ENCODE measurements at places on chromosomes 16 and 17.

- DNase-seq: peak; percentile 73
These were observed at the start of gene ZNF629 for GRCh38 chr16:30786936-30787612. TSS of gene ZNF629 (minus strand) at chr16:30787205. CDS start at chr16:30784482, 2,723 bp downstream.

GRCh38 chr17:58112970-58113631 is 29.9 kb downstream of the DYNLL2 start:
- DNase-seq: peak; percentile 74

DNA sequence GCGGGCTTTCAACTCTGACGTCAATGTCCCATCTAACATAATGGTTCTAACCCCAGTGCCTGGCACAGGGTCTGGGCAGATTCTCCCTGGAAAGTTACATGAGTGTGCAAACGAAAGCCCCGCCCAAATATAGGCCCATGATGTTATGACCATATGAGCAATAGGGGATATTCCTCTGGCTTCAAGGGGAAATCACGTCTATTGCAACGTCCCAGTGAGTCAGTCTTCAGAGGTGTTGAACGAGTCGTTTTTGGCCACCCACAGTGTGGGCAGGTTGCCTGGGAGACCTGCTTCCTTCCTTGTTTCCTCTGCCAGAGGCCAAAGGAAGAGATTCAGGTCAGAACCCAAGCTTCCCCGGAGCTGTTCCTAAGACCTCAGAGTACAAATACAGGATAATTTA is 30.3 kb downstream of the PIK3R5 start:
- peak; percentile 38 for DNase-seq

DNA sequence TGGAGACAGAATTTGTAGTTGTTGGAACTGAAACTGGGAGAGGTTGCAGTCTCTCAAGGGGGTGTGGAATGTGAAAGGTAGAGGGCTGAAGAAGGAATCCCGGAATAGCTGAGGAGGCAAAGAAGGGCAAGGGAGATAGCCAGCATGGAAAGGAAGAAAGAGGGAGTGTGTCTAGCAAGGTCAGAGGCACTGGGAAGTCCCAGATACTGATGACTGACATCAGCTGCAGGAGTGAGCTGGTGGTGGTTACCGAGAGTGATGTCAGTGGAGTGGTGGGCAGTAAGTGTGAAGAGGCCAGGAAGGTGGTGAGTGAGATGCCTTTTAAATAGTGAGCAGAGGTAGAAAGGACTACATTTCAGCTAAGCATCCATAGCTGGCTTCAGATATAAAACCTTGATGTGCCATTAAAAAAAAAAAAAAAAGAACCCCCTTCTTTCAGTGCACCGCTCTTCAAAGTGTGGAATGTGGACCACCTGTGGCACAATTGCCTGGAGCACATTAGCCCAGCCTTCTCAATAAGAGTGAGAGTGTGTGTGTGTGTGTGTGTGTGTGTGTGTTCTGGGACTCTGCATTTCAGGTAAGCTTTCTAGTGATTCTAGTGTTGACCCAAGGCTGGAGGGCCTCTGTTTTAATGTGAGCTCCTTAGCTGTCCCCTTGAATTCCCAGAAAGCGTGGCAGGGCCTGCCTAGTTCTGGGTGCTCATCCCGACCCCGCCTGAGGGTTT is 8.5 kb downstream of the PRMT7 start:
- no peak for DNase-seq

DNA sequence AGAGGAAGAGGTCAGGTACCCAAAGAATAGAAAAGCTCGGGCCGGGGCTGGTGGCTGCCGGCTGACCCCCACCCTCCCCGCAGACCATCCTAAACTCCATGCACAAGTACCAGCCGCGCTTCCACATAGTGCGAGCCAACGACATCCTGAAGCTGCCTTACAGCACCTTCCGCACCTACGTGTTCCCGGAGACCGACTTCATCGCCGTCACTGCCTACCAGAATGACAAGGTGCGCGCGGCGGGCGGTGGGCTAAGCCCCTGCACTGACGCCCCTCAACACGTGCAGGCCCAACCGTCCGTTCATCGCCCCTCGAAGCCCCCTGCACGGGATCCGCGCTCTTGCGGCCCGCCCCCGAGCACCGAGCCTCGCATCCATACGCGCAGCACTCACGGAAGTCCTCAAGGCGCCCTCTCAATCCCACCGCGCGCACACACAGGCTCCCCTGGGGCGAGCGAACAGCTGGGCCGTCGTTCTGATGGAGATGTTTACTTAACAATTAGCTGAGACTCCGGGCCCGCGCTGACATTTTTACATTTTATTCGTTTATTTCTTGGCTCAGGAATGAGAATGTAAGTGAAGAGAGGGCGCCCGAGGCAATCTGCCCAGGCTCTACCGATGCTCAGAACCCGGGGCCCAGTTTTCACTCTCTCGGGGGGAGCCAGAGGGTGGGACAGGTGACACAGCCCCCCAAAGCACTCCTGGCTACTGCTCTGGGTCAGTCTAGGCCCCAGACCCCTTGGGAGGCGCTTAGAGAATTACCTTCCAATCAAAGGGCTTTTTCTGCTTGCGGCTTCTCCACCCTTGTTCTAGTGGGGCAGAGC is 3.5 kb downstream of the TBX2 start:
- peak; percentile 33 for DNase-seq

Measured in cardiac fibroblast (primary cell).